ENCODE measurements at places on chromosomes 4 and X.
A peak's percentile ranks its signal among the peaks of the same experiment; 100 is the strongest.

DNA sequence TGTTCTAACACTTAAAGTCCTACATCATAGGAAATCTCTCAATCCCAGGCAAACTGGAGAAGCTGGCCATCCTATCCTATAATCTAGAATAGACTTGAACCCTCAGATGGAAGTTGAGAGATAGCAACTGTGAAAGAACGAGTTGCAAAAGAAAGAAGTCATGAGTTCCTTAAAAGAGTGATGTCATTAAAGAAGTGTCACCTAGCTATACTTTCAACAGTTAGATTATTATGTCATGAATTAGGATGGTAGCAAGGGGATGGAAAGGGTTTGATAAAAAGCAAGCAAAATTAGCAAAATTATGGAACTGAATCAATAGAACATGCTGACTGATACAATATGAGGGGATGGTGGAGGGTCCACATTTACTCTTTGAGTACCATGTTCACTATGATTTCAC lies 7.1 kb upstream of the MAPK10 start:
- no peak for DNase-seq

GRCh38 chrX:68193786-68194185 lies 239.5 kb downstream of the OPHN1 start:
- no peak for DNase-seq

DNA sequence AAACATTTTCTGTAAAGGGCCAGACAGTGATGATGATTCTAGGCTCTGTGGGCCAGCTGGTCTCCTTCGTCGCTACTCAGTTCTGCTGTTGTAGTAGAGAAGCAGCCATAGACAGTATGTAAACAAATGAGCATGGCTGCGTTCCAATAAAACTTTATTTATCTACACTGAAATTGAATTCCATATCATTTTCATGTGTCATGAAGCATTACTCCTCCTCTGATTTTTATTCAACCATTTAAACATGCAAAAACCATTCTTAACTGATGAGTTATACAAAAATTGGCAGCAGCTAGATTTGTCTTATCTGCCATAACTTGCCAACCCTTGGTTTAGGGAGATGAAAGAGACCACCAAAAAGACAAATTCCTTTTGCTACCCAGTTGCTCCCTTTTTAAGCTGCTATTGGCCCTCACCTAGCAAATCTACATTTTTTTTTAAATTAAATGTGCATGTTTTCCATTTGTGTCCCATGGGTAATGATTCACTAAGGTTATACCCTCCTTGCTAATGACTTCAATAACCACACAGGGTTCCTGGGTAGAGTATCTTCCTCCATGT lies 309.9 kb downstream of the DHX15 start:
- DNase-seq = no peak

DNA sequence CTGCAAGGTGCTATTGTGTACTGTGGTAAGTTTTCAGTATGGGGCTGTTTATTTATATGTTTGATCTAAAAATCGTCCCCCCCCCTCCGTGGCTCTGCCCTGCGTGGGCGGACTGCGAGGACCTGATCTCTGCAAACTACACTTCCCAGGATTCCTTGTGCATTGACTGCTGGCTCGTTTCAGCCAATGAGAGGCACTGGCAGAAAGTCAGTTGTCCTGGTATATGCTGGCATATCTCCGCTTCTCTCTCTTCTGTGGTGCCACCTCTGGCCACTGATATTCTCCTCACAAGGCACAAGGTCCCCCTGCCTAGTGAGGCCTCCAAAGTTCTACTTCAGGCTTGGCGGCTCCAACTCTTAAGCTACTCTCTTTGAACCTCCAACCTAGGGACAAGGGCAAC lies 168.8 kb upstream of the ZFP42 start:
- DNase-seq = no peak

DNA sequence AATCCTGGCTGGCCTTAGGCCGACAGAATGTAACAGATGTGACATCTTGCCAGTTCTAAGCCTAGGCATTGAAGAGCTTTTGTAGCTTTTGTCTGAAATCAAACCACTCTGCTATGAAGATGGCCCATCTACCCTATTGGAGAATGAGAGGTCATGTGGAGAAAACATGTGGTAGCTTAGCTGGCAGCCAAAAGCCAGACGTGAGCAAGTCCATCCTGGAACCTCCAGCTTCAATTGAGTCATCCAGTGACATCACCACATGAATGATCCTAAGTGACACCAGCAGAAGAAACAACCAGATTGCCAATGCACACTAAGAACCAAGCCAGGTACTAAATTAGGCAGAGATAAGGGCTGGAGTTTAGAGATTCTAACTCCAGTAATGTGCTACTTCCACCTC lies 154.8 kb upstream of the ZFP42 start:
- no peak for DNase-seq

- no peak for DNase-seq
Observed at GRCh38 chr4:7844594-7844991, 95.1 kb downstream of the AFAP1 start.

DNA sequence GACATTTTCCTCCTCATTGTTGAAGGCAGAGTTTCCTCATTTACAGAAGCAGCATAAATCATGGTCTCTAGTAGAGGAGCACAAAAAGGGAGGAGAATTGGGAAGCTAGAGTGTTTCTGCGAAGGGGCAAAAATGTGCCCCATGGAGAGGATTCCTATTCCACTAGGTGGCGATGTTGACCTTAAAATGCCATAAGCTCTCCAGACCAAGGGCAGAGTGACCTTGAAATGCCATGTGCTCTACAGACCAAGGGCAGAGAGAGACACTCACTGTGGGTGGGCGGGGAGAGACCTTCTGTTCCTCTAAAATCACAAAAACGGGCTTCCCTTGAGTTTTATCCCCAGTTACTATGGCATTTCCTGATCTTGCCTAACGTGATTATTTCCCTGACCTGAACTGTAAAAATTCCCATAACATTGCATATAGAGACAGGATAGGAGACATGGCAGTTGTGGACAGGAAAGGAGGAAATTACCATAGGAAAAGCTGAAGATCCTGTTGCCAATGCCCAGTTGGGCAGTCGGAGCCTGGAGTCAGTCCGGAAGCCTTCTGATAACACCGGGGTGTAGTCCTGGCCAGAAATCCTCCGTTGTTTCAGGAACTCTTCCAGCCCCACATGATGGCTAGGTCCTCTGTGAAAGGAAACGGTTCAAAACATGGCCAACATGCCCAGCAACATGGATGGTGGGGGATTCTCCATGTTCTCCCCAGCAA lies 567.7 kb downstream of the MAGEB5 start:
- DNase-seq = no peak

DNA sequence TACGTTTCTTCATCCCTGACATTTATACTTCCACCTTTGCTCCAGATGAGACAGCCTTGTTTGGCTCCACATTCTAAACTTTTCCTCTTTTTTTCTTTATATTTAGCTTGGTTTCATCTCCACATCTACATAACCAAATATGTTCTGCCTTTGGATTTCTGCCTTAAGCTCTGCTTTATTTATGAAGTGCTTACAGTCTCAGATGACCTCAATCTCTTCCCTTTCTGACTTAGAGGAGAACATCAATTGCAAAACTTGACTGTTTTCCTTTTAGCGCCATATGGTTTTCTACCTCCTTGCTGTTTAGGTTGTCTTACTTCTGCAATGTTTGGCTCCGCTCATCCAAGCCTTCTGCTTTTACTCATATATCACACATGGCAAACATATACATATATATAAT lies 7.5 kb downstream of the ASB5 start:
- no peak for DNase-seq

GRCh38 chrX:26352891-26353430 lies 137.0 kb downstream of the MAGEB5 start:
- no peak for DNase-seq

- DNase-seq = no peak
Observed at GRCh38 chr4:68995292-68995691, 43.7 kb upstream of the UGT2A3 start.

DNA sequence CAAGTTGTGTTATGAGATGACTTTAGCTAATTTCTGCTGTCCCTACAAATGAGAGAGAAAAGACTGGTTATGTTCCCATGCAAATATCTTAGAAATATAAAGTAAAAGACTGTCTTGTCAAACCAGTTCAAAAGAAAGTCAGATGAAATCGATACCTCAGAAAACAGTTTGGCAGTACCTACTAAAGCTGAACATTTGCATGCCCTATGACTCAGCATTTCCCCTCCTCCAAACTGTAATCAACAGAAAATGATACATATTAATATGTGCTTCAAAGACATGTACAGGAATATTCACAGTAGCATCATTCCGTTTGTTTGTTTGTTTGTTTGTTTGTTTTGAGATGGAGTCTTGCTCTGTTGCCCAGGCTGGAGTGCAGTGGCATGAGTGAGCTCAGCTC lies 90.3 kb downstream of the ARX start:
- DNase-seq = no peak

- DNase-seq = peak; percentile 74
Observed at GRCh38 chr4:186724058-186724863, 605 bp upstream of the FAT1 start.

- no peak for DNase-seq
Observed at GRCh38 chr4:42151568-42152506, 618 bp downstream of the BEND4 start.

DNA sequence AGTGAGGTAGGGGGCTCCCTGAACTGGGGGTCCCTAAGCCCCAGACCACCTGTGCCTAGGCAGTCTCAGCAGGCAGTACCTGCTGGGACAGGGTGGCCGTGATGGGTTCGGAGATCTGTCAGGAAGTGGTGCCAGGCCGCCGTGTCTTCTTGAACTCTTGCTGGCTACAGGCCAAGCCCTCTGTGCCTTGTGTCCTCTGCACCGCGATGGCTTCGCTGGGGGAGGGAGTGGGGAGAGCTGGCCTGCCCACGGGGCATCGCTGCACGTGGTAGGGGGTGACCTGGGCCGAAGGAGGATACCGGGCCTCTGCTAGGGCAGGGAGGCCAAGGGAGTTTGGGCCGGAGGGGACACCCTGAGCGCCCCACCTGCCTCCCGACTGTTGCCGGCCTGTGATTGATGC lies 96.7 kb upstream of the NKX1-1 start:
- no peak for DNase-seq

DNA sequence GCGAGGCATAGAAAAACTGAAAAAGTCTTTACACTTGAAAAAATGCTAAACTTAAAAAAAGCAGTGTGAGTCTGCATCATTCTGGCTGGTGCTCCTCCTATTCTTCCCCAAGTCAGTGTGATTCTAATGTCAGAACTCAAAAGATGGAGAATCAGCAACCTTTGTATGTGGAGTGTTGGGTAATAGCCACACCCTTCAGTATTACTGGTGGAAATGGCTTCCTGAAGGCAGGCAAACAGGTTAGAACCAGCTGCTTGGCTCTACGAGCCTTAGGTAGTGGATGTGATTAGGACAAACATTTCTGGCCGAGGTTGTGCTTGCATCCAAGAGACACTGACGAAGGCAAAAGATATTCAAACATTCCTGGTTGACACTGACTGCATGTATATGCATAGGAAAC lies 353.4 kb upstream of the TACR3 start:
- no peak for DNase-seq

DNA sequence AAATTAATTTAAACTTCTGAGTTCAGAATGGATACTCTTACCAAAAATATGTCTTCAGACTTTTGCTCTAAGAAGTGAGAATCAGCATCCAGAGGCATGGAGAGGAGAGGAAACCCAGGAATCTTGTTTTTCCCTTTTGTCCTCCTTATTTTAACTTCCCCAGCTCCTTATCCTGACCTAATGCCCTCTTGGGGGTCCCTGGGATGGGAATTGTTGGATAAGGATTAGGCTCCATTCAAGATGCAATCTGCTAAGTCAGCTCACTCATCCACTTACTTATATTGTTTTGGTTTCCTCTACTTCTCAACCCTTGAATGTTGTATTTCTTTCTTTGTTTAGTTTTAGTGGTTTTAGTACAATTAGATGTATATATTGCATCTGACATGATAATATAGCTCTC lies 208.4 kb upstream of the PCDH7 start:
- DNase-seq = no peak

GRCh38 chr4:141002323-141002805 lies 130.9 kb downstream of the RNF150 start:
- DNase-seq = no peak

GRCh38 chr4:150264595-150265161 lies 186.4 kb downstream of the DCLK2 start:
- no peak for DNase-seq

DNA sequence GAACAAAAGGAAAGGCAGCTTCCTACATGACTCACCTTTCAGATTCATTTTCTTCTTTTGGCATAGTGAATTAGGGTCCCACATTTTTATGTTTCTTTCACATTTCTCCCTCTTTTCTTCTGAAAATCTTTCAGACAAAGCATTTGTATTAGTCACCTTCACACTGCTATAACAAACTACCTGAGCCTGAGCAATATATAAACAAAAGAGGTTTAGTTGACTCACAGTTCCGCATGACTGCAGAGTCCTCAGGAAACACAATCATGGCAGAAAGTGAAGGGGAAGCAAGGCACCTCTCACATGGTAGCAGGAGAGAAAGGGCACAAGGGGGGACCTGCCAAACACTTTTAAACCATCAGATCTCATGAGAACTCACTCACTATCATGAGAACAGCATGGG lies 36.9 kb downstream of the MAGEA9 start:
- DNase-seq = no peak

- no peak for DNase-seq
Observed at GRCh38 chrX:916230-916599, 285.6 kb downstream of the SHOX start.

- no peak for DNase-seq
Observed at GRCh38 chrX:17005712-17006368, 59.4 kb downstream of the REPS2 start.

GRCh38 chrX:43949669-43950068 lies 23.5 kb downstream of the NDP start:
- peak; percentile 41 for DNase-seq

DNA sequence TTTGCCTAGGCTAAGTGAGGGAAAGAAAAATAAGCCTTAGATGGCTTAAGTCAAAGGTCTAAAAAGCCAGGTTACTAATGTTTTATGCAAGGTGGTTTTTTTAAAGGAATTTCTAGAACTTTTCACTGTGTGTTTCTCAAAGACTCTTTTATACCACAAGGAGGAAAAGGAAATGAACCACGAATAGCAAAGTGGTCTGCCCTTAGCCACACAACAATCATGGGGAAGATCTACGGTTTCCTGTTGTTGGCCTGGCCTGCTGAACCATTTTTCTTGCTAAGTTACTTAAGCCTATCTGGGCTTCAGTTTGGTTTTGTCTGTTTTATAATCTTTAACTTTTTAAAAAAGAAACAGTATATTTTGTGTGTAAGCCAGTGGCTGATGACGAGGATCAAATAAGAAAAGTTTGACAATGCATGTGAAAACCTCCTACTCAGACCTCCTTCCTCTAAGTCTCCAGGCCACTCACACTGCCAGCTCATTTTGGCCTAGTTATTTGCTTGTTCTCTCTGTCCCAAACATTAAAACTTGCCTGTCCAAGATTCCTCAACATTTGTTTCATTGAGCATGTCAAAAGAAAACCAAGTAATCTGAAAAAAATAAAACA lies 56.7 kb upstream of the COL25A1 start:
- DNase-seq = no peak
